ENCODE measurements at places on chromosomes 1 and 21.

GRCh38 chr1:12634156-12634555 lies 9.7 kb upstream of the AADACL4 start:
- no peak for DNase-seq
- no peaks in the 10 kb centered on the region for H3K36me3 ChIP-seq
- H3K4me3 ChIP-seq = no peak overlapping the region
- H3K27me3 ChIP-seq = no peaks in the 10 kb centered on the region

DNA sequence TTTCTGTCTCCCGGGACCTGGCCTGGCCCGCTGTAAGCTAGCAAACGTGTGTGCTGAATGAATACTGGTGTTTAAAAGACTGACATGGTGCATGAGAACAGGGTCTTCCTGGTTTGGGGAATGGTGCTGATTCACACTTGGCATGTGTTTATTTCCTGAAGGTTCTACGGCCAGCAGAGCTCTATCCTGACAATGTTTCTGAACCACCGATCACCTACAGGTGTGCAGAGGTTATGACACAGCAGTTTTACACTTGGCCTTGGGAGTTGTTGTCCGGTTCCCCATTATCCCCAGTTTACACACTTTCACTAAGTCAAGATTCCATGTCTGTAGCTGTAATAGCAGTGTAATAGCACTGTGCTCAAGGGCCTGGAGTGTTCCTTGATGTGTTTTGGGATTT lies 127.3 kb downstream of the ROR1 start:
- H3K27me3 ChIP-seq = no peaks in the 10 kb centered on the region
- H3K4me3 ChIP-seq = no peak overlapping the region
- DNase-seq = no peak

DNA sequence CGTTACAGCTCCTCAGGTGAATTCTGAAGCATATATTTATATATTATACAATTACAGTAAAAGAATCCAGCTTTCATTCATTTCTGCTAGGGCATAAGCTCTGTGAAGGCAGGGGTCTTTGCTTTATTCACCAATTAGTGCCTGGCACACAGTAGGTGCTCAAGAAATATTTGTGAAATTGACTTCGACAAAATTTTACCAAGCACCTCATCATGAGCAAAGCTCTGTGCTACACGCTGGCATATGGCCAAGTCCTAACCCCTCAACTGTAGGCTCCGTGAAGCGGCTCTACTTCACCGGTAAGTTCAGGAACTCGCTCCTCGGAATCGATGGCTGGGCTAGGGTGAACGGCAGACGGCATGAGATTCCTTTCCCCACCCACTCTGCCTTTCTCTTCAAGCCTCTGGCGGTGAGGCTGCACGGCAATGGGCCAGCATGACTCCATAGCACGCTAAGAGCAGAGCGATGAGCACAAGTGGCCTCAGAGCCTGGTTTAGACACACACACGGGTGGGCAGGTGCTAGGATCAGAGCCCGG lies 8.7 kb downstream of the C1orf174 start:
- DNase-seq = no peak
- no peak overlapping the region for H3K27ac ChIP-seq
- no peaks in the 10 kb centered on the region for H3K27me3 ChIP-seq

- H3K27ac ChIP-seq = peak overlapping the region; percentile 51
- peak; percentile 71 for DNase-seq
- H3K36me3 ChIP-seq = no peaks in the 10 kb centered on the region
- no peaks in the 10 kb centered on the region for H3K27me3 ChIP-seq
- peaks cover 5% of the 10 kb centered on the region for H3K4me1 ChIP-seq
Observed at GRCh38 chr1:204363335-204364114, 3.8 kb upstream of the PLEKHA6 start.

DNA sequence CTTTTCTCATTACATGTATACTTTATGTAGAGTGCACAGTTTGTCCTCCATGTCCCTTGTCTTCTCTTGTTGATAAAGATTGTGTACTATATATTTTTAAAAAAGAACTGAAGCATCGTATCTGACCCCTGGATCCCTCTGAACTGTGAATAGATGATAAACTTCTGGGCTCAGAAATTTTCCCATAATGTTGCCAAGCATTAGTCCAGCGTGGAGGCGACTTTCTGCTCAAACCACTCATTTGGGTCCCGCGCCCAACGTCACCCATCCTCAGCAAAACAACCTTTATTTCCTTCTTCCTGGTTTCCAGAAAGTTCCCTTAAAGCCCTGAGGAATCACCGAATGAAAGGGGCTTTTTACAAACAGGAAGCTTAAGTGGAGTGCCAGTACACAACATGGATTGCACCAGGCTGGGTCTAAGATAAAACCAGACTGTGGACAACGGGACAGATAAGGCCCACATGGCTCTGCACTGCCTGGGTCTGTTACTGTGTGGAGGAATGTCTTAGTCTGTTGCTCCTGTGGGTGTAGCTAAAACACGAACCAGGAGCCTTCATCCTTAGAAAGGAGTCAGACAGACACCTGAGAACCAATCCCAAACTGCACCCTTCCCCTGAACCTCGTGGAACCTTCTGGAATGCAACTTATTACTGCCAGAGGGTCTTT lies 15.6 kb downstream of the EVA1C start:
- no peaks in the 10 kb centered on the region for H3K4me1 ChIP-seq
- no peaks in the 10 kb centered on the region for H3K27me3 ChIP-seq
- H3K27ac ChIP-seq = no peak overlapping the region
- H3K4me3 ChIP-seq = no peak overlapping the region
- no peaks in the 10 kb centered on the region for H3K36me3 ChIP-seq

DNA sequence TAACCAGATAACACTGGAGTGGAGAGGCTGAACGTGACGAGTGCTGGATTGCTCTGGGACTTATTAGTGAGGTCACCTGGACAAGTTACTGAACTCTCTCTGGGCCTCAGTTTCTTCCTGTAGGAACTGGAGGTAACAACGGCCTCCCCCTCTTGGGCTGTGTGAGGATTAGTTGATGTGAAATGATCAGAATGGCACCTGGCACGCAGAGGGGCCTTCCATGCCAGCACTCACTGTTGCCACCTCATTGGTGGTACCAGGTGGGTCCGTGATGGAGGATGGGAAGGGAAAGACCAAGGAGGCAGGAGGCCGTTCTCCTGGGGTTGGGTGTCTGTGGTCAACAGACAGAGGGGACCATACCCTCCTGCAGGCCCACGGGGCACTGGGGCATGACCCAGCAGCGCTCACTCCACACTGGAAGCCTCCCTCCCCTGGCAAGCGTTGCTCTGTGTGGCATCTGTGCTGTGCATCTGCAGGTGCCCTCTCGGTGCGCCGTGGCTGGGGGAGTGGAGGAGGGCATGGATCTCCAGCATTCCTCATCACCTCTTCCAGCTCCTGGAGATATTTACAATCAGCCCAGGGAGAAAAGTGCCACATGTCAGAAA lies 349.5 kb upstream of the VAMP3 start:
- no peak overlapping the region for H3K27ac ChIP-seq
- no peak for DNase-seq
- H3K4me1 ChIP-seq = no peaks in the 10 kb centered on the region
- no peaks in the 10 kb centered on the region for H3K27me3 ChIP-seq

DNA sequence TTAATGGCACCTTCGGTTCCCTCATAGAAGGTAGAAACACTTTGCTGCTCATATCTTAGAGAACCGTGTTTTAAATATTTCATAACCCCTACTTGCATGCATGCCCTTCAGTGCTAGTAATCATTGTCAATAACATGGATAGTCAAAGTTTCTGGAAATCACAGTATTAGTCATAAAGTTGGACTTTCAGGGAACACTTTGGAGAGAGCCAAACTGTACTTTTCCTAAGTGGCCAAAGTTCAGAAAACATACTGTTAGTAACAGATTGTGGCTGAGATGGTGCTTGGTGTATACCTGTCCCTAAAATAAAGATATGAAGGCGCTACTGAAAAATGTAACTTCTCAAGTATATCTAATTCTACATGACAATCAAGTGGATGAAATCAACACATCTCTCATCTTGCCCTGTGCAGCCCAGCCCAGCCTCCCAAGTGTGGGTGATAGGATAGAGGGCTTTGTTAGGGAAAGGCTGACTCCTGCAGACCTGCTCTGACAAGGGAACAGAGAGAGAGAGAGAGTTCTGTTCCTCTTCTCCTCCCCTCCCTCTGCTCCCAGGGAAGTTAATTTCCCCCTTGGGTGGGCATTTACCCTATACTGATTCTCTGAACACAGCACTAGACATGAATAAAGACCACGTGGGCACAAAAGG lies 14.4 kb downstream of the MYOC start:
- H3K27me3 ChIP-seq = no peaks in the 10 kb centered on the region
- no peaks in the 10 kb centered on the region for H3K36me3 ChIP-seq
- no peak overlapping the region for H3K27ac ChIP-seq

DNA sequence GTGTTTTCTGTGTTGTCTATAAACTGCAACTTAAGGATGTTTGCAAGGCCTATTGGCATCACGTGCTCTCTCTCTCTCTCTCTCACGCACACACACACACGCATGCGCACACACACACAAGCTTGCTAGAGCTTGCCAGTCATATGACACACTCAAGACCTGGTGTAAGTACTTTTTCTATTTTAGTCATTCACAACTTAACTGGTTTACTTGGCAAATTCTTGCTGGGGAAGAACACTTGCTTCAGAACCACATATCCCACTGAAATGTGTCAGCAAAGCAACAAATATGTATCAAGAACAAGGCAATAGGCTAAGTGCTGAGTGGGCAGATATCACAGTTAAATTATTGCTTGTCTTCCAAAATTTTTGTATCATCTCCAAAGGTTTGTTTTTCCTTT lies 107.8 kb downstream of the DISC1 start:
- no peak overlapping the region for H3K27ac ChIP-seq
- no peak overlapping the region for H3K4me3 ChIP-seq
- no peaks in the 10 kb centered on the region for H3K36me3 ChIP-seq
- peaks cover 2% of the 10 kb centered on the region for H3K27me3 ChIP-seq
- H3K4me1 ChIP-seq = no peaks in the 10 kb centered on the region

GRCh38 chr1:212649020-212649419 lies 40.5 kb downstream of the ATF3 start:
- no peak overlapping the region for H3K4me3 ChIP-seq
- no peaks in the 10 kb centered on the region for H3K27me3 ChIP-seq
- H3K27ac ChIP-seq = no peak overlapping the region
- DNase-seq = no peak
- no peaks in the 10 kb centered on the region for H3K4me1 ChIP-seq

DNA sequence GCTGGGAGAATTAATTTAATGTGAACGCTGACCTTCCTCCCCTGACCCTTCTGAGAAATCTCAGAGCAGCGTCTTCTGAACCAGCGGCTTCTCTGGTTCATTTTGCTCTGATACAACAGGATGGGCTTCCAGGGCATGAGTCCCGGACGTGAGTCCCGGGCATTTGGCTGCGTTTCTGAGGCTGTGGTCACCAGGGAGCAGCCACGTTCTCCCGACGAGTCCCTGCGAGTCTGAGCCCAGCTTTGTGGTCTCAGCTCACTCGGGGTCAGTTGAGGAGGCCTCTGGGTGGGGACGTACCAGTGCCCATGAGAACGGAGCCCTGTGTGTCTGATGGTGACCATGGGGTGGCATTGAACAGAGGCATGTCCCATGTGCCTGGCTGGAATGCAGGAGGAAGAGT lies 17.7 kb upstream of the OBSCN start:
- no peaks in the 10 kb centered on the region for H3K27me3 ChIP-seq
- no peak overlapping the region for H3K4me3 ChIP-seq
- no peak overlapping the region for H3K27ac ChIP-seq
- no peaks in the 10 kb centered on the region for H3K4me1 ChIP-seq
- no peaks in the 10 kb centered on the region for H3K36me3 ChIP-seq

GRCh38 chr1:3727042-3727824 lies 25.0 kb upstream of the CCDC27 start:
- no peak overlapping the region for H3K27ac ChIP-seq
- no peaks in the 10 kb centered on the region for H3K36me3 ChIP-seq
- DNase-seq = no peak
- no peak overlapping the region for H3K4me3 ChIP-seq

GRCh38 chr1:46820560-46821060 lies 21.8 kb downstream of the CYP4B1 start:
- H3K4me1 ChIP-seq = peaks cover 4% of the 10 kb centered on the region
- no peaks in the 10 kb centered on the region for H3K27me3 ChIP-seq
- no peaks in the 10 kb centered on the region for H3K36me3 ChIP-seq
- no peak for DNase-seq
- no peak overlapping the region for H3K27ac ChIP-seq

GRCh38 chr21:31733551-31734149 lies 1.7 kb upstream of the SCAF4 start:
- peaks cover 3% of the 10 kb centered on the region for H3K36me3 ChIP-seq
- peaks cover 21% of the 10 kb centered on the region for H3K4me1 ChIP-seq
- H3K4me3 ChIP-seq = no peak overlapping the region
- H3K27ac ChIP-seq = no peak overlapping the region

DNA sequence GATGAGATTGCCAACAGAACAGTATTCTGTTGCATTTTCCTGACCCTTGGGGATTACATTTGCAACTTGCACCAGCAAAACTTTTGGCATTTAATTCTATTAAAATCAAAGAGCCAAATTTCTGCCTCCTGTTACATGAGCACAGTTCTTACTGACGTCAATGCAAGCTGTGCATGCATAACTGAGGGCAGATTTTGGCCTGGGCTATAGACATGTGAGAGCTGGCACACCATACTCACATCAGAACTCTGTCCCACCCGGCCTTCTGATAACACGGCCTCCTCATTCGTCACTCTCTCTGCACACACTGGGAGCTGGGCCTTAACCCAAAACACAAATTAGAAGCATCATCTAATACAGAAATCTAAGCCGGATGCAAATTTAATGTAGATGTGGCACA lies 31.5 kb downstream of the PAPPA2 start:
- H3K4me1 ChIP-seq = no peaks in the 10 kb centered on the region
- H3K36me3 ChIP-seq = no peaks in the 10 kb centered on the region
- H3K27me3 ChIP-seq = no peaks in the 10 kb centered on the region
- DNase-seq = no peak
- H3K4me3 ChIP-seq = no peak overlapping the region

- H3K27ac ChIP-seq = 0 out of 2 replicates have a peak overlapping the region, but pooled peaks have one; percentile 13
- DNase-seq = no peak
- H3K36me3 ChIP-seq = no peaks in the 10 kb centered on the region
- H3K4me1 ChIP-seq = peaks cover 15% of the 10 kb centered on the region
Observed at GRCh38 chr1:1058921-1059493, 15.1 kb downstream of the RNF223 start.

DNA sequence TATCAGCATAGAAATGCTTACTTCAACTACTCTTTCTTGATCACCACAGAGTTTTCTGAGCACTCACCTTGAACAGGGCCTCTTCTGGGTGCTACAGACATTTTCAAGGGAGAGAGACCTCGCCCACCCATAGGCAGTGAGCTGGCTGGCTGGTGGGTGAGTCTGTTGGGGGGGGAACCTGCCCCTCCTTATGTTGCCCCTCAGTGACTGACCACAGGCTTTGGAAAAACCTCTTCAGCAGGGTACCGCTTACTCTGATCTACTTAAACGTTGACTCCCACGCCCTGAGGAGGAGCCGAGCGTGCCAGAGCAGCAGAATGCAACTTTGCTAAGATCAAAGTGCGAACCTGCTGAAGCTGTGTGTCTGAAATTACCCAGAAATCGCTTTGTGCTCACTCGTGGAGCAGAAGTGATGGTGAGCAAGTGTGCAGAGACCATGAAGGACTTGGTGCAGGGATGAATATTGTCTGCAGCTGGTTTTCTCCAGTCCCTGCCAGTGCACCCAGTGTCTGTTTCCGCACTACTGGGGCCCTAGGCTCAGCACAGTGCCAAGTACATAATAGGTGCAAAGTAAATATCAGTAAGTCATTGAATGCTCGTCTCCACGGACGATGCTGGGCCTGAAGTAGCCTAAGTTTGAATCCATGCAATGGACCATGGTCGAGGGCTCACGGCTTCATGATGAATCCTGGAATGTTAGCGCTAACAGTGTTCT lies 158.7 kb upstream of the IRF2BP2 start:
- peak overlapping the region; percentile 99 for H3K27ac ChIP-seq
- no peaks in the 10 kb centered on the region for H3K27me3 ChIP-seq
- peaks cover 44% of the 10 kb centered on the region for H3K4me1 ChIP-seq

GRCh38 chr1:152188673-152189591 lies 29.9 kb upstream of the RPTN start:
- H3K4me3 ChIP-seq = peak overlapping the region; percentile 76
- H3K36me3 ChIP-seq = no peaks in the 10 kb centered on the region
- peak overlapping the region; percentile 80 for H3K27ac ChIP-seq

Data from Panc1 (cell line).